ENCODE measurements at places on chromosomes 7 and 10.

DNA sequence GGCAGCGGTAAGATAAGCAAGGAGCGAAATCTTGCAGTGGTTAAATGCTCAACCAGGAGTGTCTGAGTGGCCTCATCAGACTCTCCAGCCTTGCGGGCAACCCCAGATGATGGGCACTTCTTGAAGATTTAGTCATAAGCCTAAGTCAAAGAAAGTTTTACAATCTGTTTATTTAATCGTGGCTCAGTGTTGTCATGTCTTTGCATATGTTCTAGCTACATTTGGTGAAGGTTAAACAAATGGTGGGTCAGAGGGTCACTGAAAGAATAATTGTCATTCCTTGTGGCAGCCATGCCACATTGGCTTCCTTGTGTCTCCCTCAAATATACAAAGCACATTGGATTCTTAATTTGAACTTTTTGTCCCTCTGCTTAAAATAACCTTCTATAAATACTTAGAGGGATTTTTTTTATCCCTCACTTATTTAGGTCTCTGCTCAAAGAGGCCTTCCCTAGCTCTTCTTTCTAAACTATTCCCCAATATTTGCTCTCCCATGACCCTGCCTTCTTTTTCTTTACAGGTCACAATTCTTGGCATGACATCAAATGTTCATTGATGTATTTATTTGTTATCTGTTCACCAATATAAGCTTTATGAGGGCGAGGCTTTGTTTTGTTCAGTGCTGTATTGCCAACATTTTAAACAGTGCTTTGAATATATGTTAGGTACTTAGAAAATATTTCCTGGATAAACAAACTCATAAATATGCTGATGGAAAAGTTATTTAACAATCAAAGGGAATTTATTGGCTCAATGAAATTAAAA, 68.7 kb downstream of the NEUROD6 start:
- DNase-seq, result no peak

DNA sequence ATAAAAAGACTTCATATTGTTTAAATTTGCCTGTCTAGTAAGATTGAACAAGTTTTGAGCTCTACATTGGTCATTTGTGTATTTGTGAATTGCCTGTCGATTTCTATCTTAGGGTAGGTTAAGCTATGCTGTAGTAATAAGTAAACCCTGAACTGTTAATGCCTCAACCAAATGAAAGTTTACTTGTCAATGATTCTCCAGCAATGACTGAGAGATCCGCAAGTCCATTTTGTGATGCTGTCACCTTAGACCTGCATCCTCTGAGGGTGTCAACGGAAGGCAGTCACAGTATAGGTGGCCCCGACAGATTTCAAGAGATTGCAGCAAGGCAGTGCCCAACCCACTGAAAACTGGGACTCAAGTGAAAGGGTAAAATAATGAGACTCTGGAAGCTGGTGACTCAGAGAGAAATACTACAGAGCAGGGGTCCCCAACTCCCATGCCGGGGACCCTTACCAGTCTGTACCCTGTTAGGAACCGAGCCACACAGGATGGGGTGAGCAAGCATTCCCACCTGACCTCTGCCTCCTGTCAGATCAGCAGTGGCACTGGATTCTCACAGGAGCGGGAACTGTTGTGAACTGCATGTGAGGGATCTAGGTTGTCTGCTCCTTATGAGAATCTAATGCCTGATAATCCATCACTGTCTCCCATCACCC, 10.8 kb upstream of the PHYH start:
- no peak for DNase-seq

GRCh38 chr7:107109955-107110354, 58.8 kb upstream of the HBP1 start:
- DNase-seq, result no peak

GRCh38 chr10:29496341-29497162, 138.2 kb downstream of the SVIL start:
- peak; percentile 8 for DNase-seq

DNA sequence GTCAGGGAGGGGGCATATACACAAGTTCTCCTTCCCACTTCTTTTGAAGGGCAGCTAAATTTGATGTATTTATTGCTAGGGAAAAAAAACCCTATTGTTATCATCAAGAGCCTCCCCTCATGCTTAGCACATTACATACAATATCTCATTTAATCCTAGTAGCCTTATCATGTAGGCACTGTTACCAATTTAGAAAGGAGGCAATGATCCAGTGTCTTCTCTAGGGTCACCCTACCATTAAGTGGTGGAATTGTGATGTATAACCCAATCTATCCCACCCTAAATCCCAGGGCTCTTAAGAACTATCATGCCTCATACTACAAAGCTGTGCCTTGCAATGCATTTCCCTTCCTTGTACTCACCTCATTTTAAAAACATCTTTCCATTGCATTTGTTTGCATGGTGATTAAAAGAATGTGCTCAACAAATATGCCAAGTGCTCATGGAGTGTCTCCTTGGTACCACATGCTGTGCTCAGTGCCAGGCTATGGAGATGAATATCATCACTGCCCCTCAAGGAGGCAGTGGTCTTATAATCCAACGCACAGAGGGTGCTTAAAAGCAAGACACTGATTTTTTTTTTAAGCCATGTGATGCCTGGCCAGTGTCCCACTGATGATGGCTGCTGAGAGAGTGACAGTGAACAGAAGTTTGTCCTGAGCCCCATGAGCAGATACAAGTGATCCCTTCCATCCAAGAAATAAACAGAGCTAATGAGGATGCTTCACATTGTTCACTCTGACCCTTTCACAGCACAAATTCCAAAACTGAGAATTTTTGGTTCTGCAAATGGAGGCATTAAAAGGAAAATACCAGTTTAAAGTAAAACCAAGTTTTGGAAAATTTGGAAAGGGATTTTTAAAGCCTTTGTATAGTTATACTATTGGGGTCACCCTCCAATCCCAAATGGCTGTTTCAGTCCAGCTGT, 98.2 kb downstream of the SORBS1 start:
- DNase-seq, result no peak

DNA sequence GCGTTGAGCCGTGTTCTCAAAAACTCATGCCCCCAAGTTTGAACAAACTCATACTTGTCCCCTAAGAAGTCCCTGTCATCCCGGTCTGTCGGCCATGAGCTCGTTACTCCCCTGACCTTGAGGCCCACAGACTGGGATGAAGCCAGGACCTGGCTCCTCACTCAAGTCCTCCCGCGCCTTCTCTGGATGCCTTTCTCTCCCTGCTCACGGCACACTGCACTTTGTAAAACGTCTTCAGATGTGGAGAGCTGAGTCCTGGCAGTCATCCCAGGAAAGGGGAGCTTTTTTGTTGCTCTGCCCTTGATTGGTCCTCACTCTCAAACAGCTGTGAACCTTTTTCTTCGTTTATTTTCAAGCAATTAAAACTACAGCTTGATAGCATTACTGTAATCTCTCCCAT, 110.8 kb downstream of the JAZF1 start:
- DNase-seq, result no peak

DNA sequence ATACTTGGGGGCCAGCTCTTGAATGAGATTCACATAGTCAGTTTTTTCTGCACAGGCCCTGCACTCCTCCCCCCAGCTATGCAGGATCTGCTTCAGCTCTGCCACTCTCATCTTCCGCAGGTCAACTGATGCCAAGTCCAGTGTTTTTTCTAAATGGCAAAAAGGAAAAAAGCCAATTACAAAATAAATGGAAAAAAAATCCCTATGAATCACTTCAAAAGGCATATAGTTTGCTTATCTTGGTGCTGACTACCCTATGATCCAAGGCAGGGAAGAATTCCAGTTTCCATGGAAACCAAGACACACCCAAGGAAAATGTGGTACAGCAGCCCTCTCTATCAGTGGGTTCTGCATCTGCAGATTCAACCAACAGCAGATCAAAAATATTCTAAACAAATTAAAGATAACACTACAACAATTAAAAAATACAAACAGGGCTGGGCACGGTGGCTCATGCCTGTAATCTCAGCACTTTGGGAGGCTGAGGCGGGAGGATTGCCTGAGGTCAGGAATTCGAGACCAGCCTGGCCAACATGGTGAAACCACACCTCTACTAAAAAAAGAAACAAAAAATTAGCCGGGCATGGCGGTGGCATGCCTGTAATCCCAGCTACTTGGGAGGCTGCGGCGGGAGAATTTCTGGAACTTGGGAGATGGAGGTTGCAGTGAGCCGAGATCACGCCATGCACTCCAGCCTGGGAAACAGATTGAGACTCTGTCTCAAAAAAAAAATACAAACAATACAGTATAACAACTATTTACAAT, 17.6 kb downstream of the CDNF start:
- no peak for DNase-seq

GRCh38 chr10:13632440-13632839, 45.7 kb downstream of the PRPF18 start:
- DNase-seq, result no peak

GRCh38 chr7:147245274-147245673, 1128.7 kb downstream of the CNTNAP2 start:
- no peak for DNase-seq

- DNase-seq, result no peak
Observed at GRCh38 chr7:128791972-128792327, 182 bp downstream of the CCDC136 start.

GRCh38 chr7:140611641-140612040, 29.0 kb downstream of the DENND2A start:
- DNase-seq, result no peak

GRCh38 chr10:108275895-108276685, 1111.6 kb upstream of the SORCS1 start:
- DNase-seq, result no peak

GRCh38 chr7:144036302-144036885, 12.4 kb upstream of the OR2A5 start:
- DNase-seq, result no peak

DNA sequence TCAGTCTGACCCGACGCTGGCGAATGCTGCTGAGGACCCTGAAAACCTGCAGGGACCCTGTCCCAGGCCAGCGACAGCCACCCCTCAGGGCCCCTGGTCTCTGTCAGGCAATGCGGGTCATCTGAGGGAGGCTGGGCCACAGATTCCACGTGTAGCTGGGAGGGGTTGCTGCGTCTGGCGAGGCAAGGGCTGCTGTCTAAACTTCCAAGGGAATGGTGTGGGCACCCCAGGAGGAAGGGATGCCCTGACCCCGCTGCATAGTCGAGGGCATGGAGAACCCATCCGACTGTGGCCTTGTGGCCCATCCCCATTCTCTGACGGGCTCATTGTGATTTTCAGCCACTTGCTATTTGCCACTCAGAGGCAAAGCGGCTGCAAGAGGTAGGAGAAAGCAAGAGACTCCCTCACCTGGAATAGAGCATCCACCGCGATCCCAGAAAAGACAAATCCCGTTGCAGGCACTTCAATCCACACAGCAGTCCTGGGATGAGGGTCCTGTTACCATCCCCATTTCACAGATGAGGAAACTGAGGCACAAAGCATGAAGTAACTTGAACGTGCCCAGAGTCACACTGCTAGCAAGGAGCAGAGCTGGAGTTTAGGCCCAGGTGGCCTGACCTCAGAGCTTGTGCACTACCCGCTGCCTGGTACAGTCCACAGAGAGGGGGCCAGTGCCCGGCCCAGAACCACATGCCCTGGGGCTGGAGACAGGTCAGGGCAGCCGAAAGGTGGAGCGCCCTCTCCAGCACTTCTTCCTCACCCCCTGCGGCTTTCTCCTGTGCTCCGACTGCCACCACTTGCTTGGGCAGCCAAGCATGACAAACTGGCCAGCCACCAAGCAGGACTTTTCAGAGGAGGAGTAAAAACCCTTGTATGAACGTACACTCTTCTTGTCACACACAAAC, 163.8 kb upstream of the KLF14 start:
- DNase-seq, result no peak

DNA sequence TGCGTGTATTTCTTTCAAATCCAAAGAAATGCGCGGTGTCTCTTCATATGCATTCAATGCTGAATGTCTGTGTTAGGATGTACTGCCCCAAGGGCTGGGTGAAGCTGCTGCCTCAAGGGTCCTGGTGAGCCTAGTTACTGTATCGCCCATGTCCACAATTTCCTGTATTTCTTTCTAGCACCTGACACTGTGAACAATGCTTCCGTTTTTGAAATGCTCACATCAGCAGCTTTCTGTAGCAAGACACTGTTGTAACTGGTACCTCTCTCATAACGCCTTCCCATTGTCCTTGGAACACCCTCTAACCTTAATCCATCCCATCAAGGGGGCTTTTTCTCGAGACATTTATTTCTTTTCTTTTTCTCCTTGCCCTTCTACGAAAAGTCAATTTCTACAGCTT, 25.1 kb downstream of the NRP1 start:
- no peak for DNase-seq

DNA sequence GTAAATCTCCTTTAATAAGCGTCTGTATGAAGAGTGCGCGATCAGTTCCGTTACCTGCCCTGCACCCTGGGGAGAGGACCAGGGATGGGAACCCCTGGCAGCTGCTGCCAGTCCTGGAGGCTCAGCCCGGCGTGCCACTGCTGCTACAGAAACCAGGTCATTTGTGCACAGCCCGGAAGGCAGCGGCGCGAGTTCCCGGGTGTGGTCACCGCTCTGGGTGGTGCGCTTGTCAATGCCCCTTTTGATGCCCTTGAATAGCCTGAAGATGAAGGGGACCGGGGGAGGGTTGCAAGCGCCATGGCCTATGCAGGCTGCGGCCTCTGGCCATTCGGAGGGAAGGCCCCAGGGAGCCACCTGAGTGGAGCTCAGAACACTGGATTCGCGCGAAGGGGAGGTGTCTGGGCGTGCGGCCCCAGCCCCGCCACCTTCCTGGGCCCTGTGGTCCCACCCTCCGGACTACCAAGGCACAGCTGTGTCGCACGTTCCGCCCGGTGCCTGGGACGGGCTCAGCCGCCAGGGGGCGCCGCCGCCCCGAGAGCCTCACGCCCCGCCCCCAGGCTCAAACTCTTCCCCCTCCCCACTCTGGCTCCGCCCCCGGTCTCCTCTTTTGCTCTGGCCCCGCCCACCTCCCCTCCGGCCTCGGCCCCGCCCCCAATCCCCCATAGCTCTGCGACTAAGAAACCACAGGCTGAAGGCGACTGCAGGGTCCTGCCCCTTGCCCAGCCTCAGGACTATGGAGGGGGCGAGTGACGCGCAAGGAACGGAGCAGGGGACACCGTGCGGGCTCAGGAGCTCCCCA, 16.5 kb downstream of the AP5Z1 start:
- peak; percentile 55 for DNase-seq

DNA sequence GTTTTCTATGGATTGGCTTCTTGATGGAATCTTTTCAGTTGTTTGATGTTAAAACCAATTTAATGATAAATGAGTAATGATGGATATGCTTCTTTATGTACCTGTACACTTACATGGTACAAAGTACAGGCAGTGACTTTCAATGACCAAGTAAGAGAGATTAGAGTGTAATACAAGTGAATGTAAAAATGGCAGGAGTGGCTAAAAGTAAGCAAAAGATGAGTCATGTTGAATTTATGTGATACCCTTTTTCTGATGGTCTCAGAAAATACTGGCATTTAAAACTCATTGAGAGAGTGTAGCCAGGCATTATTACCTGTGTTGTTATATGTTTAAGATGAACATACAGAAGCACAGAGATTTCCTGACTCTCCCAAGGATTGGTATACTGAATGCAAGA, 97.1 kb downstream of the GPR85 start:
- no peak for DNase-seq

GRCh38 chr7:131170440-131171271, 157.0 kb upstream of the MKLN1 start:
- DNase-seq, result no peak
